Stimulated activated CD4-positive, alpha-beta T cell treated with anti-CD3 and anti-CD28 coated beads, Interleukin-1b, Interleukin-23, amount 100 ng/mL, for 1 hour (primary cell): ENCODE measurements at places on chromosomes 3 and 15.

- no peak for DNase-seq
Measured at GRCh38 chr3:126116526-126116925, 32.6 kb upstream of the SLC41A3 start.

GRCh38 chr3:43769885-43770425, 79.2 kb downstream of the ABHD5 start:
- DNase-seq = no peak

DNA sequence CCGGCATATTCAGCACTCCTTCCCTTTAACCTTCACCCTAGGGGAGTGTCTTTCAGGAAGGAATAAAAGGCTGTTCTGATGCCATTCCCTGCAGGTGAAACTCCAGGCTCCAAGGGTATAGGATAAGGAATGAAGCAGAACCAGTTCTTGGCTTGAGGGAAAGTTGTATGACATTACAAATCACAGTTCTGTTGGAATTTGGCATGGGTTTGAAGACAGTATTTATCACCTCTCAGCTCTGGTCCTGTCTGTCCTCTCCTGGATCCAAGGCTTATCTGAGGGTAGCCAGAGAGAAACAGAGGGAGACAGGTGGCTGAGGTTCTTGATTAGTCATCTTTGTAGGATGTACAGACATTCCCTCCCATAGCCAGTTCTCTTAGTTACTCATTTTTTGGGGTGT, 37.1 kb downstream of the RAB11A start:
- no peak for DNase-seq

DNA sequence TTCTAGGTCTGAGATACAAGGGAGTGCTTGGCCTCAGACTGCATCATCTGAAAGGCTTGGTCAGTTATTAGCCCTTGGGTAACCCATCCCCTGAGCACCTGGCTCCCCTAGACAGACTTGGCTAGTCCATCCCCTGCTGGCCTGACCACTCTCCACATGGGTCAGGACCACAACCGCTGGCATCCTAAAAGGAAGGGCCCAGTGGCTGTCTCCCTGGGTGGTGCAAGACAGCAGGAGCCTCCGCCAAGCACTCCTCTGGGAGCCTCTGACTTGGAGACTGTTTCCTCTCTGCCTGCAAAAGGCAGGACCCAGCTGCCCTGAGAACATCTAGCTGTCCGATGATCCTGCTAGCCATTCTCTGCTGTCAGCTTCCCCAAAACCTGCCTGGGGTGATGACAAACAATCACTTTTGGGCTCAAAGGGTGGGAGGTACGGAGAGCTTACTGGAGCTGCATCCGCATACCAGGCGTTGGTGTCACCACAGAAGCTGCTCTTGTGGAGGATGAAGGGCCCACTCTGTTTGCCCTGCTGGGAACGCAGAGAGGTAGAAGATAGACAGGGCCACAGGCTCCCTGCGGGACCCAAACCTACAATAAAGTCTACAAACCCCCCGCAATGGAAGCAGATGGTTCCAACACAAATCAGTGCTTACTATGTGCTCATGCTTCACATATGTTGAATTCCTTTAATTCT, 108.0 kb upstream of the PRR20G start:
- DNase-seq = no peak

DNA sequence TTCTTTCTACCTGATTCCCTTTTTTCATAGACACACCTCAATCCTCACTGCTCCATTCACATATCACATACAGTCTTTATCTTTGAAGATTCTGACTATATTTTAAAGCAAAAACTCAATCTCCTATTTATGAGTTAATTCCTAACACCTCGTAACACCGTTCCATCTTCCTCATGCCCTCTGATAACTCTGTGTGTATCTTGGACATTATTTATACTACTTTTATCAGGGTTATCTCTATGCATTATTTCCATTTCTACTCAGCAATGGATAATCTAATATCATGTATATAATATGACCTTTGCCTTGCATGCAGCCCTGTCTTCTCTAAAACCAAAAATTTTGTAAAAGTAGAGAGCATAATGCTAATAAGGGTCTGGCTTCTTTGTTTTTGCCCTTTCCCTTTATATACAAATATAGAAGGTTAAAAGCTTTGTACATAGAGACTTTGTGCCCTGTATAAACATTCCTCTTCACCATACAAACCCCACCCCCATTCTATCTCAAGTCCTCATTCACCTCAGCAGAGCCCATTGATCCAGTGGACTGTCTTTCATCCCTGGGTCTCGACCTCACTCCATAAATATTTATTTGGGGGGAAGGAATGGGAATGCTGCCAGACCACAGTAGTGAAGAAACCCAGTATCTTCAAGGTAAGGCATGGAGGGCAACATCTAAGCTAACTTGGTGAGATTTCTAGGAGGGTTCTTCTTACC, 21.8 kb downstream of the TRIM42 start:
- no peak for DNase-seq

DNA sequence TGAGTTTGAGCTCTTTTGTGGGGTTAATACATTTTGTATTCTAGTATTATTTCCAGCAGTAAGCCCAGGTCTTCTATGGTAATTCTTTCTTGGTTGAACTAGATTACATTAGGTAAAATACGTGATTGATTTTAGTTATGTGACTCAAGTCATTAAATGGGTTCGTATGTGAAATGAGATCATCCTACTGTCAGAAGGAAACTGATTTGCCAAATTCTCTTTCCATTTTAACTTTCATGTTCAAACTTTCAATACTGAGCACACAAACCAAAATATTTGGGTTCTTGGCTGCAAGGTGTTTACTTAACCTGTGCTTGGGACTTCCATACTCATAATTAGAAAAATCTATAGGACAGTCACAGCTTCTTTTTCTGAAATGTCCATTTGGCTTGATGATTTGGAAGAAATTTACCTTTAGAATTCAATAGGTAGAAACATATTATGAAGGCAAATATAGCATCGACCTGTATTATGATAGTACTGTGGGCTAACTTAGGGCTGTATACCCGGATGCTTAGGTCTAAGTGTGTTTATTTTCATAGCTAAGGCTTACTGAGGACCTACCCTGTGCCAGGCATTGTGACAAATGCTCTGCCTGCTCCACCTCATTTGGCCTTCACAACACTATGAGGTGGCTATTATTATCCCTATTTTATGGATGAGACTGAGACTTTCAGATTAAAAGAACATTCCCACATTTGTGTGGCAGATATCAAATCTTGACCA, 631.8 kb upstream of the GRM7 start:
- no peak for DNase-seq

DNA sequence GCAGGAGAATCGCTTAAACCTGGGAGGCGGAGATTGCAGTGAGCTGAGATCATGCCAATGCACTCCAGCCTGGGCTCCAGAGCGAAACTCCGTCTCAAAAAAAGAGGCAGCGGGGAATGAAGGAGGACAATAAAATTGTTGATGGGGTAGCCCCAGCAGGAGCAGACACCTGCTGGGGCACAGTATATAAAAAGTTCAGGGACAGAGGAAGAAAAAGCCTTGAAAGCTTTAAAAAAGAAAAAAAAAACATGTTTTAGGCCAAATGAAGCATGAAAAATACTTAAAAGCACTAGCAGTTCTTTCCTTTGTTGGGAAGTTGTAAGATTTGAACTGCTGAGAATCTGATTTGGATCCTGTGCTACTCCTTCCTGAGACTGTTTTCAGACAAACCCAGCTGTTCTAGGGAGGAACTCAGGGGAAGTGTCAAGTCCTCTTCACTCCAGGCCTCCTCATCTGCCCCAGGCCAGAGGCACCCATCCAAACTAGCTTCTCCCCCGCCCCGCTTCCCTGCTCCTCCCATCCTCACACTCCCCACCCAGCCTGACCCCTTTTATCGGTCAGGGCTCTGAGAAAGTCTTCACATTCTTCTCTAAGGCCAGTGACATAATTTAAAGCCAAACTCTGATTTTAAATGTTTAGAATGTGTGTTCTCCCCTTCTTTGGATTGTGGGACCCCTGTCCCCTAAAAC, 4.9 kb downstream of the IL17RD start:
- DNase-seq = no peak

DNA sequence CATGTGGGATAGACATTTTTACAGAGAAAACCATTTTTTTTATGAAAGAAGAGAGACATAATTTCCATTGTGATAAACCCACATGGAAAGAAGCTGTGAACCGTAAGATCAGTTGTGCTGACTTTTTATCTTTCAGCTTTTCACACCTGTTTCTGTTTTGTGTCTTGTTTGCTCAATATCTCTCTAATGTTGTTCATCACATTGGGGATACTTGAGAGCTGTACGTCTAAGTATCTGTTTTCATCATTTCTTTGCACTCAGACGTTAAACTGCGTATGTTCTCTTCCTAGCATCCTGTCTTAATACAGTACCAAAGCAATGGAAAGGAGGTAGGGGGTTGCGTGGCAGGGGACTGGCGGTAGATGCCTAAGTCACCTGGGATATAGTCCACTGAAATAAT, 449.0 kb downstream of the NAALADL2 start:
- no peak for DNase-seq

DNA sequence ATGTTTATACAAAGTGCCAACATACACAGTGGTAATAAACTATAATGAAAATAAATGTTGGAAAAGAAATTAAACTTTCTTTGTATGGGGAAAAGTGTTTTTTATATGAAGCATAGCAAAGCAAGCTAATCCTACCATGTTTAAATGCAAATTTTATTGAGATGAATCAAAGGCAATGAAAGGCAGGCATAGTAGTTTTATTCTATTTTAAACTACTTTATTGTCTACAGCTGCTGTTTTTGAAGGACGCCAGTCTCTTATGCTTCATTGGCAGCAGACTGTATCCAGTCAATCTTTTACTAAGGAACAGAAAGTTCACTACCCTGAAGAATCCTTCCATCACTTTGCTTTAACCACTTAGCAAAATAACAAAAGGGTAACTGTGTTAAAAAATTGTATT, 761.0 kb downstream of the ROBO2 start:
- DNase-seq = no peak

DNA sequence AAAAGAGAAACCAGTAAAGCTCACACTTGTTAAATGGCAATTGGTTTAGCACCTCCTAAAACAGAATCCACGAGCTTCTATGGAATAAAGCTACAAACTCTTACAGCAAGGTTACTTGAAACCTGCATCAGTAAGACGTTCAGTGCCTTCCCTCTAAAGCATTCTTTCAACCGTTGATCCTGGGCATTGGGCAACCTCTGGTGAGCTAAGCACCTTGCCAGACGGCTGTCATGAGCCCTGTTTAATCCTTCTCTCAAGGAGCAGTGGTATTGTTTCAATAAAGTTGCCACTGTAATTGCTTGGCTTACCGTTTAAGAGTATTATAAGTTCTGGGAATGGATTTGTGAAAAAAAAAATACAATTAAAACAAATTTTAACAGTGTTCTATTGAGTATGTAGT, 75.0 kb downstream of the COL8A1 start:
- no peak for DNase-seq

- DNase-seq = no peak
Measured at GRCh38 chr3:193391902-193392301, 13.3 kb upstream of the ATP13A5 start.

DNA sequence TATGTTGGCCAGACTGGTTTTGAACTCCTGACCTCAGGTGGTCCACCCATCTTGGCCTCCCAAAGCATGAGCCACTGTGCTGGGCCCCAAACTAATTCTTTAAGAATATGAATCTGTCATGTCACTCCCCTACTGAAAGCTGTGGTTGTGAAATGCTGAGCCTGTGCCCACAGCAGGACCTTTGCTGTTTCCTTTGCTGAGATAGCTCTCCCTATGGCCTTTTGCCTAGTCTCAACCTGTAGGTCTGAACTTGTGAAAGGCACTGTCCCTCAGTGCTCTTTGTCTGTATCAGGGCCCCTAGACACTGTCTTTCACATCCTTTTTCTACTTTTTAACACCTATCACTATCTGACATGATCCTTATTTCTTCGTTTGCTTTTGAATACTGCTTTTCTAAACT, 62.7 kb upstream of the CCR4 start:
- no peak for DNase-seq

DNA sequence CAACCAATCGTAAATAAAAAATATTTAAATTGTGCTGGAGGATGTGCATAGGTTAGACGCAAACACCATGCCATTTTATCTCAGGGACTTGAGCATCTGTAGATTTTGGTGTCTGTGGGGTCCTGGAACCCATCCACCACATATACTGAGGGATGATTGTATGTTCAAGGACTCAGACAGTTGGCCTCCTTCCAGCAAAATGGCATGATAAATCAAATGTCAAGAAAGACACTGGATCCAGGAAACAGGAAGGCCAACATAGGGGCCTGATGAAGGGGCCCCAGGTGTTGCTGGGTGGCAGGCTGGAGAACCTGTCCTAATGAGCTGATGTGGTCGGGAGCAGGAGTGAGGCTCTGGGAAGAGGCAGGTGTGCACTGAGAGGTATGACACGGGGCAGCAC, 289.5 kb downstream of the GABRG3 start:
- no peak for DNase-seq

GRCh38 chr3:8516783-8517182, 15.2 kb downstream of the LMCD1 start:
- no peak for DNase-seq

DNA sequence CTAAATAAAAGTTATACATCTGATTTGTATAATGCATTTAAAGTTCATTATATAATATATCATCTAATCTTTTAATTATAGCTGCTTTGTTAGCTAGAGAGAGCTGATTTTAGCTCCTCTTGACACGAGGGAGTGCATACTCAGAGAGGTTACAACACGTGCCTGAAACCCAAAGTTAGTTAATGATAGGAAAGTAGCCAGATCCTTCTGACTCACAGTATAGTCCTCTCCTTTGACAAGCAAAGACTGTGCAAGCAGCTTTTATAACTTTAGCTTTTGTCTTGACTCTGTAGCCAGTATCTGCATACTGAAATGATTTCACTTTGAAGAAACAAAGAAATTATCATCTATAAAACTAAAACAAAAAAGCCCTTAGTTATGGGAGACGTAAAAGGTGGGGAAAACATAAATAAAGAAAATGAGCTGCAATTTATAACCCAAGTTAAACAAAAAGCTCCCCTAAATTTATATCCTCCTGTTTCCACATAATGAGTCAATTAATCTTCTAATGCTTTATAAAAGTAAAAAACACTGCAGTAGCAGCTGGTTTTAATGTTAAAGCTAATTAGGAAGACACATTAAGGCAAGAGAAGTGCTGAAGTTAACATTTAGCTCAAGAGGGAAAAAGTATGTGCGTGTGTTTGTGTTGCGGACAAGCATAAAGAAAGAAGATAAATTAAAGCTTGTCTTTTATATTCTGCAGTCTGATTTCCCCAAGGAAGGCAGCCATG, 13.1 kb downstream of the GABRR3 start:
- no peak for DNase-seq

- DNase-seq = no peak
Measured at GRCh38 chr15:32991619-32992111, 202.8 kb downstream of the FMN1 start.

GRCh38 chr3:122940628-122941086, 86.9 kb downstream of the SEMA5B start:
- DNase-seq = no peak

DNA sequence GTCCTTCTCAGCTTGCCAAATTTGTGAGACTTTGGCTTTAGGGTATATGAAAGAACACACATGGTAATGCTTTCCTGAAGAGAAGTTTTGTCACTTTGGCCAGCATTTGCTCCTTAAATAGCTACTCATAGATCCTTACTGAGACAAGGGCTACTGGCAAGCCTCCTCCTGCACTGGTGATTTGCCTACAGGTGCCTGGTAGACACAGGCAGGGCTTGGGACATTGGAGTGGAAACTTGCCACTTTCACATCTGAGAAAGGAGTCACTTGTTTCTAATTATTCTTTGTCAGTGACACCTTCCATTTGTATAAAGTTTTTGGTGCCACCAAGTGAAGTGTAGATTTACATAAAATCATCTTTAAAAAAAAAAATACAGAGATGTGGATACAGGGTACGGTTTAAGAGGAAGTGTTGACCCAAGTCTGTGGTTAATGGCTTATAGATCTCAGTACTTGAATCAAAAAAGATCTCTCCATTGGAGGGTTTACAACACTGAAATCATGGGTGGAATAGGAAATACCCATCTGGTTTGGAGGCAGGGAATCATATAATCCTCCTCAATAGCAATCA, 132.8 kb upstream of the GADL1 start:
- no peak for DNase-seq
